ENCODE measurements at places on chromosomes 2 and 18. TPM values are rescaled to one million over a fixed set of nuclear protein-coding genes. Genes with fewer than 3 reads are reported as not detected.

Gene INHBB
- total RNA-seq = not detected

Gene DARS1
- total RNA-seq = 72.8 TPM

Gene PRSS56
- total RNA-seq = not detected

Gene CXCR1
- 0.11 TPM for total RNA-seq

Gene IL1RL1
- total RNA-seq = 4.3 TPM

Gene DSC2
- total RNA-seq = 19.4 TPM

Gene PKDCC
- total RNA-seq = not detected

Gene PLGLB2
- total RNA-seq = 4.1 TPM

Gene DSG3
- total RNA-seq = 72.8 TPM

Gene FOXI3
- not detected for total RNA-seq

Gene TRIM54
- not detected for total RNA-seq

Gene SPC25
- total RNA-seq = 2.0 TPM

Gene CLEC4F
- total RNA-seq = not detected

Gene KCTD1
- total RNA-seq = 40.5 TPM

Gene RAB10
- total RNA-seq = 92.9 TPM

Gene REG3A
- not detected for total RNA-seq

Gene SERPINB4
- total RNA-seq = 1.9 TPM

Gene M1AP
- total RNA-seq = not detected

All from hair follicular keratinocyte (primary cell).